ENCODE measurements at places on chromosomes 3 and 15.
A peak's percentile ranks its signal among the peaks of the same experiment; 100 is the strongest.

DNA sequence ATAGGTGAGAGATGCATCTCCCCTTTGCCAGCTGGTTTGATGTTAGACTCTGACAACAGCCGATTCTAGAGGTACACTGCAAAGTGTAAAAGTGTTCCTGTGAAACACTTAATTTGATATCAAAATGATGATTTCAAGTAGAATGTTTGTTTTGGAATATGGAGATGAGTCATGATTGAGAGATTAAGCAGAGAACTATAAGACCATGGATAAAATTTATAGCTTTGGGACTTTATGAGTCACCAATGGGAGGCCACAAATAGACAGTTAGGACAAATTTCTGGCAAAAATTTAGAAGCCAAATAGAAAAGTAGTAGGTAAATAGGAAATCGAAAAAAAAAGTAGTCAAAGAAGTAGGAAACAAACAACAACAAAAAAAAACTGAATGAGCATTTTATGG lies 672.5 kb downstream of the NSUN3 start:
- DNase-seq: no peak

- no peak for DNase-seq
Observed at GRCh38 chr15:38701149-38701548, 136.5 kb upstream of the RASGRP1 start.

- DNase-seq: no peak
Observed at GRCh38 chr3:61828880-61829721, 267.7 kb downstream of the PTPRG start.

DNA sequence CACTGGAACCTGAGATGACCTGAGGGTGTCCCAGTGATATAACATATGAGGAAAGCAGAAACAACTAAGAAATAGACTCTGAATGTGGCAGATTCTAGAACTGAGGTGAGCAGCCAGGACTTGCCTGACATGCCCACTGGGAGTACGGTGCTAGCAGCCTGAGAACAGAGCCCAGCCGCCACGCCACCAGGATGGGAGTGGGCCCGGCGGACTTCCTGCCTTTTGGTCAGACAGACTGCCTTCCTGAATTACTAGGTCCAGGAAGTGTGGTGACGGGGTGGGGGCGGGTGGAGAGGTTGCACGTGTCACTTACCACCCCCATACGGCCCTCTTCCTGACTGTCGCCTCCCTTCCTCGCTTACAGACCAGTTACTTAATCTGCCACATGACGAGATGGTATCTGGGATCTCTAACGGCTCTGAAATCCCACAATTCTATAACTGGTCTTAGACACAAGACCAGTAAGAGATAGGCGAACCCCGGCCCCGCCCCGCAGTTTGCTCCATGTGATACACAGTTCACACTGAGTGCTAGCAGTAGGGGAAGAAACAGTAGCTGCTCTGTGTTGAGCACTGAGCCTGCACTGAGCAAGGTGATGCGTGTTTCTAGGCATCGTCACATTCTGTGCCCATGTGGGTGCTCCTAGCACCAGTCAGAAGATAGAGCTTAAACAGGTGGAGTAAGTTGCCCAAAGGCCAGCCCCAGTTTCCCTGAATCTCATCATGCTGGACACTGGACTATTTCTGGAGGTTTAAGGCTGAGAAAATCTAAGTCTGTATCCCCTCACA lies 95.7 kb downstream of the CPN2 start:
- peak; percentile 2 for DNase-seq
